RPMI7951 (cell line): ENCODE measurements at places on chromosomes 3 and 15. TPM values are rescaled to one million over a fixed set of nuclear protein-coding genes. Genes with fewer than 3 reads are reported as not detected.

The FAM107A gene
- total RNA-seq: not detected in 2 replicates

DNA sequence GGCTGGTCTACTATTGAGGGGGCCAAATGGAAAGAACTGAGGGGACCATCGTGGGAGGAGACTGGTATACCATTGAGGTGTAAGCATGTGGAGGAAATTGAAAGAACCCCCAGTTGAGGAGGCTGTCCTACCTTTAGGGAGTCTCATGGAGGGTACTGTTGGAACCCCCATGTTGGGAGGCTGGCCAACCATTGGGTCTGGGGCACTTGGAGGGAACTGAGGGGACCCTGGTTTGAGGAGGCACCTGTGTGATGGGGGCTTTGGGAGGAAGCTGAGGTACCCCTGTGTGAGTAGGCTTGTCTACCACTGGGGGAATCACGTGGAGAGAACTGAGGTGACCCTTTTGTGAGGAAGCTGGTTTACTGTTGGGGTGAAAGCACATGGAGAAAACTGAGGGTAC, 157.5 kb downstream of the FBLN2 start:
- DNase-seq: no peak

The CLCN2 gene
- 3.0 and 6.3 TPM in 2 replicates for total RNA-seq

DNA sequence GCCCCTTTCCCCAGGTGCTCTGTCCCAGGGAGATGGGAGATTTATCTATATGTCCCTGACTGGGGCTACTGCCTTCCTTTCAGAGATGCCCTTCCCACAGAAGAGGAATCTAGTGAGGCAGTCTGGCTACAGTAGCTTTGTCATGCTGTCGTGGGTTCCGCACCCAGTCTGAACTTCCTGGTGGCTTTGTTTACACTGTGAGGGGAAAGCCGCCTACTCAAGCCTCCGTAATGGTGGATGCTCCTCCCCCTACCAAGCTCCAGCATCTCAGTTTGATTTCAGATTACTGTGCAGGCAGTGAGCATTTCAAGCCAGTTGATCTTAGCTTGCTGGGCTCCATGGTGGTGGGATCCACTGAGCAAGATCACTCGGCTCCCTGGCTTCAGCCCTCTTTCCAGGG, 35.4 kb upstream of the SLC7A14 start:
- no peak for DNase-seq

DNA sequence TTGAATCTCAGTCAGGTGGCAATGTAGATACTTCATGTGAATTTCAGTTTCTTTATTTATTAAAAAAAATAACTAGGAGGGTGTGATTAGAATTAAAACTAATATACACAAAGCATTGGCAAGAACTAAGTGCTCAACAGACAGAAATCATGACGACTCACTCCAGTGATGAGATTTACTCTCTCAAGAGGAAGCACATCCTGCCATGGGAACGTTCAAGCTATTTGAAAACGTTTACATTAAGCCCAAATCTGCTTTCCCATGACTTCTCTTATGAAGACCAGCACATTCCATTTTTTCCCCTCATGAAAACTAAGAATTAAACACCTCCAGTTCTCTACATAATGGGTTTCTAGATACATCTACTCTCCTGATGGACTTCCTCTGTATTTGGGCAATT, 8.5 kb downstream of the WDR53 start:
- DNase-seq: no peak

GRCh38 chr15:89504166-89504565, 7.8 kb upstream of the RHCG start:
- no peak for DNase-seq

DNA sequence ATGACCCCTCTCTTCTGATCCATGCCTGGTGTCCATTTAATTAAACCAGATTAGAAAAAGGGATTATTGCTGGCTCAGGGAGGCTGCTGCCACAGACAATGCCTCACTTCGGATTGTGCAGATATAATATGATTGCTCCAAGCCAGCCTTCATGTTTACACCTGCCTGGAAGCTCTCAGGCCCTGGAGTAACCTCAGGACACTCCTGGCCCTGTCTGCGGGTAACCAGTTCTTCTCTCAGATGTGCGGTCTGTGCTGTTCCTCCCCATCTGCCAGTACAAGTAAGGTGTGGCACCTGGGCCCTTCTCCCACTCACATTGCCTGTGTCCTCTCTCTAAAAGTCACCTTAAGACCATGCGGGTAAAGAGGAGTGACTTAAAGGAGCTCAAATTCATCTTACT, 8.8 kb upstream of the GOLGA8J start:
- no peak for DNase-seq

The ALG3 gene
- total RNA-seq: 67.0 and 71.2 TPM in 2 replicates

The ARGFX gene
- not detected in 2 replicates for total RNA-seq

The SAMD7 gene
- total RNA-seq: not detected in 2 replicates

DNA sequence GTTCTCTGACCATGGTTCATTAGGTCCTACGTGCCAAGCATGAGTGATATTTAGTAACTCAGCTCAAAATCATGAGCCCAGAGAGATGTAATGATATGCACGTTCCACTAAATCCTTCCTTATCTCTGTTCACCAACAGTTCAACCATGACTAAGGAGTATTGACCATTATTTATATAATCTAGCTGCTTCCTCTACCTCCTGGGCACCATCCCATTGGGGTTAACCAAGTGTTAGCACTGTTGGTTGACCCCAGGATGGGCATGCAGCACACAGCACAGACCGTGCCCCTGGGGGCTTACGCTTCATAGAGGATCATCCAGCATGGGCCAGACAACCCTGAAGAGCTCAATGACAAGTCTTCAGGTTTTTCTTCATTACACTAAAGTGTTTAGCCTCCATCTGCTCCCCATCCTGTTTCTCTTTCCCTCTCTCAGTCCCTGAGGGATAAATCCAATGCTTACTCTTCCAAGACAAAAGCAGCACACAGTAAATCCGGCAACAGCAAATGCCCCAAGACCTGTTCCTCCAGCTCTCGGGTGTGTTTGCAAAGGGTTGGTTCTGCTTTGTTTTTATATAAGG, 10.4 kb downstream of the FAM174B start:
- peak; percentile 80 for DNase-seq

GRCh38 chr3:48555231-48555948, 1.2 kb downstream of the PFKFB4 start:
- peak; percentile 33 for DNase-seq

The ADAM10 gene
- 111 TPM in 2 replicates for total RNA-seq

- DNase-seq: no peak
Measured at GRCh38 chr15:101114166-101114565, 137.7 kb downstream of the CHSY1 start.

The TRIM69 gene
- total RNA-seq: 10.5 and 13.9 TPM in 2 replicates

DNA sequence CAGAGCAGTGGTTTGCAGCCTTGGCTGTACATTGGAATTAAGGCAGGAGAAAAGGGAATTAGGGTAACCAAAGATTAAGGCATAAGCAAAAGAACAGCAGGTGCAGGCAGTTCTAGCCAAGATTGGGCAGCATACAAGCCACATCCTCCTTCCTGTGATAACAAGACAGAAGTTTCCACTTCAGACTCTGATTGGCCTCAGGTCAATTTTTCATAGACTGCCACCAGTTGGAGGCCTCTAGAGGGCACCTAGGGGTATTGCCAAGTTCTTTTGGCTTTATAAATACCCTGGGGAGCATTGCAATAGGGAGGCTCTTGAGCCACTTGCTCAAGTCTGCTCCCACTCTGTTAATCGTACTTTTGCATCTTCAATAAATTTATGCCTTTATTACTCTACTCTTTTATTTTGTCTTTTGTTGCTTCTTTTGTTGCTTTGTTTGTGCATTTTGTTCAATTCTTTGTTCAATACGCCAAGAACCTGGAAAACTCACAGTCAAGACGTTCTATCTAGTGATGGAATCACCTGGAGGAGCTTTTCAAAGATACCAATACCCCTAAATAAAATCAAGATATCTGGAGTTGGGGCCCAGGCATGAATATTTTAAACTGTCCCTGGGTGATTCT, 32.2 kb upstream of the FMN1 start:
- DNase-seq: peak; percentile 79

DNA sequence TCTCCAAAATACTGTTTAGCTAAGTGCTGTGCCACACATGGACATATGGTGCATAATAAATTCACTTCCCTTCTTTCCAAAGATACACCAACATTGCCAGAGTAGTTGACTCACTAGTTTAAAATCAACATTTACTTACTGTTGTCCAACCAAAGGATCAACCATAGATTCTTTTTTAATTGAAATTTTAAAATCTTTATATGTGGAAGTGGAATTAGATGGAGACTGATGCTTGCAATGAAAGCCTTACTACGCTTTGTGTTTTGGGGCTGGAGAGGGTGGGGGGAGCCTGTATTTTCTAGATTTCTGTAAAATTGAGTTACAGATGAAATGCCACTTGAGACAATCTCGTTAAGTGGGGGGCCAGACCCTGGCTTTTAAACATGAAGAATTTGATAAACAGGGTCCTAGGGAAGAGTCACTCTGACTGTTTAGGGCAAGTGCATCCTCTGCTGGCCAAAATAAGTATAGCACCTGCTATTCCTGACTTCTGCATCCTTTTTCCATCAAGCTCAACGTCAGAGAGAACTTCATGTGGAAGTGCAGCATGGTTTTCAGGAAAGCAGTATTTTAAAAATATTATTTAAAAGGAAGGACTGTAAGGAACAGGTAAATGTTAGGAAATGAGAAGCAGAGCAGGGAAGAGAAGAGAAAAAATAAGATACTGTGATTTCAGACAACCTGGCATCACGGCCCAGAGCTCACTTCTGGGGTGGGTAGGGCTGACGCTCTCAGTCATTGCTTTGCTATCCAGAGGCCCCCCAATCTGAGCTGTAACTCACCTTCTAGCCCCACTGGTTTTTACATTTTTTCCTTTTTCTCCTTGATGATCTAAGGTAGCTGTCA, 76.7 kb downstream of the BOC start:
- peak; percentile 65 for DNase-seq

DNA sequence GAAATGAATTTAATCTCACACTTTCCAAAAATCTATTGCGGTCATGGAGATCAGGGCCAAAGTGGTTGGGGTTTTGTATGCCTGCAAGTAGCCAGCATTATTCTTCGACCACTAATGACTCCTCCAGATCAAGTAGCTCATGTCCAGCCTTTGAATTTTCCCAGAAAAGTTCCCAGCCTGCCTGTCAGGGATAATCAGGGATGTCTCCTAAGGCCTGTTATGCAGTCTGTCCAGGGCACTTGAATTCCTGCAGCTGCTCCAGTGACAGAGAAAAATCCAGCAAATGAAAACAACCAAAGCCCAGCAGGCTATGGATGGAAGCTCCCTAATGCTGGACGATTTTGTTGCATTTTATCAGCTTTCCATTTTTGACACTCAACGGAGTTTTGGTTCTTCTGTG, 215.4 kb downstream of the ADAMTSL3 start:
- DNase-seq: no peak

The IGF2BP2 gene
- total RNA-seq: 29.2 and 31.5 TPM in 2 replicates

DNA sequence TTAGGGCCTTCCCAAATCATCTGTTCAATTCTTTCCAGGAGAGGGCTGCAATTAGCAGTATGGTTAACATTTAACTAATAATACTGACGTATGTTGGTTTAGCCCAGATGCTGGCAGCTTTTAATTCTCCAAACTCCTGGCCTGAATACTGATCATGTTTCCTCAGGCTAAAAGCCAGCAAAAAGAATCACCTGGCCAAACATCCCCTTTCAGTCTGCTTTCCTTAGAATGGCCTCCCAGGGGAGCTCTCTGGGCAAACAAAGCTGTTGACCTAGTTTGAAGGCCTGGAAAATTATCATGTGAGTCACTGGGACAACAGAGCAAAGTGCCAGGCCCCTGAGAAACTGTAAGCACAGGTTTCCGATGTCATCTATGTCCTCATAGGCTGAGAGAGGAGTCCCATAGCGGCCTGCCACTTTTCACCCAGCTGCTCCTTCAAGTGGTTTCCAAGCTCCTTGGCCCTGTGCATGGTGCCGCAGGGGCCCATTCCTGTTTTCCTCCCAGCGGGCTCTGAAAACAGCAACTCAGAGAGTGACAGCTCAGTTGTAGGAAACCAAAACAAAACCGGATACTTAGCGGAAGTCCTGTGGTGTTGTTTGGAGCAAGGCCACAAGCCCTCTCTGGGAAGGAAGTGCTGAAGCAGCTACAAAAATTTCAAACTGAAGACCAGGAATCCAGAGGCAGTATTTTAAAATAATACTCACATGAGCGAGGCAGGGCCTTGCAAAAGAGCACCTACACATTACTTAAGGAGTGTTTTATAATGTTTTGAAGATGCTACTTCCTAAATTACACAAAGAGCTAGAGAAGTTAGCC, 36.5 kb upstream of the RAB11A start:
- peak; percentile 94 for DNase-seq

The DLEC1 gene
- total RNA-seq: not detected in 2 replicates

The HDAC11 gene
- 9.4 and 16.0 TPM in 2 replicates for total RNA-seq
